ENCODE measurements at places on chromosomes 6 and 20.

DNA sequence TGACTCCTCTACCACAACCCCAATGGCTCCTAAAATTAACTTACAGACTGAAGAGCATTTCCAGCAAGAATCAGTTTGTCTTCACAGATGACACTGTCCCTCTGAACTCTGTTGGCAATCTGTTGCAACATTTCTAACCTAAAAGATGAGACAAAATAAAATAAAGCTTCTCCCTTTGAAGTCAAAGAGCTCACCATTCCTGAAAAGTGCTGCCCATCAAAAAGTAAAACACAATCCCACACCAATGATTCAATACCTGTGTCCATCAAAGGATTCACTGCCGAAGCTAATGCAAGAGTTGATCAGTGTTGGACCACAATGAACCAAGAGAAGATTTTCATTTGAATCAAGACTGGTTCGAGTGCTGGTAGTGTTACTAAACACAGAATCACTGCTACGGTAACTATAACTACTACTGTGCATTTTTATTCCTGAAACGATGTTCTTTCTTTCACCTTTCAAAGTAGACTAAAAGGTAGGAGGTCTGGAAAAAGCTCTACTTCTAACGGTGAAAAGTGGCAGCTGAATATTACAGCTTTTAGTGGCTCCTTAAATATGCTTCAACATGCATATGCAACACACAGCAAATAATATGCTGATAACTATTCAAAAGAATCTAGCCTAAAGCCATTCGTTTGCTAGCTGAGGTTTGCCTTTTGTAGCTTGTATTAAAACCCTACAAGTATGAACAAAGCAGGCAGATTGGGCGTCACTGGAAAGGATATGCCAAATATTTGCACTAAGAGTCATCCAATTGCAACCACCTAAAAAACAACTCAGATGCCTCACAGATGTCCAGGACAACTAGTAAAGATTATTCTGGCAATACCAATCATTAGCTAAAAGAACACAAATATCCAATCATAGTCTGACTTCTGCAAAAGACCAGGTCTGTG, at the start of gene DST:
Gene DST (minus strand): TSS at position 524 of the 896 bp plus-strand sequence.
- no peak for DNase-seq

- no peak for DNase-seq
These were observed 79.2 kb upstream of the CD93 start for GRCh38 chr20:23165307-23165750.

DNA sequence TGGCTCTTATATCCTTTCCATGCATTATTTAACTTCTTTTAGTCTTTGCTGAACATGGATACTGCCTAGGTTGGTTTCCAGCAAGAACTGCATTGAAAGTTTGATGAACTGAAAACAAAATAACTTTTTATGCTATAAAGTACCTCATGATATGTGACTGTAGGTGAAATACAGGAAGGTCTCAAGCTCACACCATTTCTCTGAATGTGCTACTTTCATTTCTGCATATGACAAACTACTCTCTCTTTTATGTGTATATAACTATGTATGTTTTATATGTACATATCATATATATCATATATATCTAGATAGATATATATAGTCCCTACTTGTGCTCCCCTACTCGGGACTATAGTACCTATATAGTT, 65.9 kb downstream of the AIG1 start:
- no peak for DNase-seq

- no peak for DNase-seq
These were observed 22.6 kb downstream of the B4GALT5 start for GRCh38 chr20:49690899-49691620.

DNA sequence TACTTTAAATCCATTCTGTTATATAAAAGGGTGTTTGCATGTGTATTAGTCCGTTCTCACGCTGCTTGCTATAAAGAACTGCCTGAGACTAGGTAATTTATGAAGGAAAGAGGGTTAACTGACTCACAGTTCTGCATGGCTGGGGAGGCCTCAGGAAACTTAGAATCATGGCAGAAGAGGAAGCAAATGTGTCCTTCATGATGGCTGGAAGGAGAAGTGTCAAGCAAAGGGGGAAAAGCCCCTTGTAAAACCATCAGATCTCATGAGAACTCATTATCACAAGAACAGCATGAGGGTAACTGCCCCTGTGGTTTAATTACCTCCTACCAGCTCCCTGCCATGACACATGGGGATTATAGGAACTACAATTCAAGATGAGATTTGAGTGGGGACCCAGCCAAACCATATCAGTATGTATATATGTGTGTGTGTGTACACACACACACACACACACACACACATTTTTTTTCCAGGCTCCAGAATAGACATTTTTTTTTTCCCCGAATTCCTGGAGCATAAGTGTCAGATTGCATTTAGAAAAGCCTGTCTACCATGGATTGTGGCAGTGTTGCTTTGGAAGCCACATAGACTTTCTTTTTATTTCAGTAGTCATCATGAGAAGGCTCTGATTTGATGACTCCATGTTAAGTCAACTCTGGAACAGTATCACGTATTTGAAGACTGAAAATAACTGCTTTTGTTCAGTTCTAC, 31.5 kb downstream of the KDM1B start:
- no peak for DNase-seq

DNA sequence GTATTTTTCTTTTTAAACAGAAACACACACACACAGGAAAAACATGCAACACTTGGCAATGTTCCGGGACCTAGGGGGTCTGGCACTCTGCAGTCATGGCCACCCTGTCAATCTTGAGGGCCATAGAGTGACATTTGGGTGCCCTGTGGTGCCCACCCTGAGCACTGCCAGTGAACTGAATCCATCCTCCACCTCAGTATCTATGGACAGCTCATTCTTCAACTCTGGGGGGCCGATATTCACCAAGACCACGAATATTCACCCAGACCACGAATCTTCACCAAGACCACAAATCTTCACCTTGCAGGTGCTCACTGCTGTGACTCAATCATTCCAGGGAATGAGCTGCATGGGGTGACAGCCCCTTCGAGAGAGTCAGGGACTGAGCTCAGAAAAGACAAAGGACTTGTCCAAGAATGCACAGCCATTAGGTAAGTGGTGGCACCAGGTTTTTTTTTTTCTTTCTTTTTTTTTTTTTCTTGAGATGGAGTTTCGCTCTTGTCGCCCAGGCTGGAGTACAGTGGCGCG, 19.1 kb downstream of the SNAI1 start:
- no peak for DNase-seq

DNA sequence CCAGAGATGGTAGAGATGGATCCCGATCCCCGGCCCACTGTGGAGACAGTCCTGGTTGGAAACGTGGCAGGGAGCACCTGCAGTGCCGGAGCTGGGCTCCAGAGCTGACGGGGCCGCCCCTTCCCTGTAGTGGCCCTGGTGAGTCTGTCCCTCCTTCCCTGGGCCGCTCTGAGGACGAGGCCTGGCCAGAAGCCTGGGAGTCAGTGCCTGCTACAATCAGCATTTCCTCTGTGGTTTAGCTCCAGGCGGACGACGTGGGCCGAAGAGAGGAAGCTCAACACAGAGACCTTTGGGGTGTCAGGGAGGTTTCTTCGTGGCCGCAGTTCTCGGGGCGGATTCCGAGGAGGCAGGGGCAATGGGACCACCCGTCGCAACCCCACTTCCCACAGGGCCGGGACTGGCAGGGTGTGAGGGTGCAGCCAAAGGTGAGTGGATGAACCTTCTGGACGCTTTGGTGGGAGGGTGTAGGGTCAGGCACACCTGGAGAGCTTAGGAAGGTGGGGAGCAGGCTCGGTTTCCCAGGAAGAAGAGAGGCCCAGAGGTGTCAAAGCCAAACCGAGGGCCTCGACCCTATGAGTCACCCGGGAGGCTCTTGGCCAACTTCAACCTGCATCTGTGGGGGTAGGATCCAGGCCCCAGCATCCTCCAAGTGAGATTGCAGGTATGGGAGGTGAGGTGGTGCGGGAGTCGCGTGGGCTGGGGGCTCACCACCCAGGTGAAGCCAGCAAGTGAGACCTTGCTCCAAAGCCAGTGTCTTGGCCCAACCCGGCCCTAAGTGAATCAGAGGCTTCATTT, 9.9 kb downstream of the PSMA7 start:
- no peak for DNase-seq

- DNase-seq: no peak
These were observed 50.0 kb downstream of the SOD2 start for GRCh38 chr6:159642995-159643394.

- no peak for DNase-seq
These were observed 56.5 kb upstream of the NRSN1 start for GRCh38 chr6:24069526-24069925.

DNA sequence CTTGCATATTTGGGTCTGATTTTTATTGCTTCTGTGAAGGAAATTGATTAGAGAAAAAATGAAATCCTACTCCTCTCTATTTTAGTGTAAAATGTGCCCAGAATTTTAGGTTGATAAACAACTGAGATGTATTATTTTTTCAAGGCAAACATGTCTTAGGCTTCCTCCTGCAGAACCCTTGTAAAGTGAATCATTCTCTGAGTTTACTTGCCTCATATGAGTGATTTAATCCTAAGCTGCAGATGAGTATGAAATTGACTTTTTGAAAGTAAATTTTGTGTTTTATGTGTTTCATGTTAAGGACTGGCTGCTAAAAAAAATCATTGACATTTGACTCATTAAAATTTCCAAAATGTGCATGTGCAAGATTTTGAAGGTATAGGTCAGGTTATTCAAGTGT, 138.5 kb upstream of the PHACTR1 start:
- DNase-seq: no peak

- DNase-seq: no peak
These were observed 168.5 kb upstream of the SIM1 start for GRCh38 chr6:100633096-100633777.

DNA sequence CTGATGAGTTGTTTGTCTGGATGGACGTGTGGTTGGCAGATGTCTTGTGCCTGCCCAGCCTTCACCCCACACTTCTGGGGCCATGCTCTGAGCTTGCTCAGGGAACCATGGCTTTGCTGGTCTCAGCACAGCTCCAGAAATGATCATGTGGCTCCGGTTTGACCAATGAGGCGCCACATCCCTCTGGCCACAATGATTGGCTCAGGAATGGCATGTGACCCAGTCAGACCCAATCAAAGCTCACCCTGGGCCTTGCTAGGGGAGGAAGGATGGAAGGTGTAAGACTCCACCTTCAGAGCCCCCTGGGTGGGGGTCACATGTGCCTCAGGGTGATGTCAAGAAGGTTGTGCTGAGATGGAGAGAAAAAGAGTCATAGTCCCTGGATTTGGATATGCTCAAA, 281.6 kb upstream of the SULF2 start:
- DNase-seq: no peak

DNA sequence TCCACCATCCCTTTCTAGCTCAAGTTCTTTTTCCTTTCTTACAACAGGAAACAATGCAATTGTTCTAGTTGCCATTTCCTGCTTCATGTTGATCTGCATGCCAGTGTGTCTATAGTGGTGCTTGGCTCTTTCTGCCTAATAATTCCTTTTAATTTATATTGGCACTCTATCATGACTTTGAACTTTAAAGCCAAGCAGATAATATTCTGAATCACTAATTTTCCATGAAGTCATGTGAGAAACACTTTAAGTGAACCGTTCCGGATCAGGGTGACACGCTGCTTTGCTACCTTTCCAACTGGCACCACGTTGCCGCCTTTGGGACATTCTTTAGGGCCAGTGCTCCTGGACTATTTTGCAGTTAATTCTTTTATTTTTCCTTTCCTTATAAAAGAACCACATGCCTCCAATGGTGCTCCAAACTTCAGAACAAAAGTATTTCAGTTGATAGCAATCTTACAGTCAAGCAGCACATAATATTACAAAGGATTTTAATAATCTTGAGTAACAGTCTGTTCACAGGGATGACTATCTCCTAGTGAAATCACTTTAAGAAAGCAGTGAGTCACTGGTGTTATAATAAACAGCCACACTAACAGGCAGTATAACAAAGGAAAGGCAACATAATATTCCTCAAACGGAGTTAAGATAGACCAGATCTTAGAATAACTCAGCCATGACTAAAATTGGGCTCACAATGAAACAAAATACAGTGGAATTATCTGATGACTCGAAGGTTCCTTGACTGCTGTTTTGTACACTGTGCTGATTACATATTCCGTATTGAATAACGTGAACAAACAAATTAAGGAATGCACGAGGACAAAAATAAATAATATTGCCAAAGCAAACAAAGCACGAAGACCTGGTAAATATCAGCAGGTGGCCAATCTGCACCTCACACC, 19.0 kb upstream of the BLOC1S5 start:
- DNase-seq: no peak

DNA sequence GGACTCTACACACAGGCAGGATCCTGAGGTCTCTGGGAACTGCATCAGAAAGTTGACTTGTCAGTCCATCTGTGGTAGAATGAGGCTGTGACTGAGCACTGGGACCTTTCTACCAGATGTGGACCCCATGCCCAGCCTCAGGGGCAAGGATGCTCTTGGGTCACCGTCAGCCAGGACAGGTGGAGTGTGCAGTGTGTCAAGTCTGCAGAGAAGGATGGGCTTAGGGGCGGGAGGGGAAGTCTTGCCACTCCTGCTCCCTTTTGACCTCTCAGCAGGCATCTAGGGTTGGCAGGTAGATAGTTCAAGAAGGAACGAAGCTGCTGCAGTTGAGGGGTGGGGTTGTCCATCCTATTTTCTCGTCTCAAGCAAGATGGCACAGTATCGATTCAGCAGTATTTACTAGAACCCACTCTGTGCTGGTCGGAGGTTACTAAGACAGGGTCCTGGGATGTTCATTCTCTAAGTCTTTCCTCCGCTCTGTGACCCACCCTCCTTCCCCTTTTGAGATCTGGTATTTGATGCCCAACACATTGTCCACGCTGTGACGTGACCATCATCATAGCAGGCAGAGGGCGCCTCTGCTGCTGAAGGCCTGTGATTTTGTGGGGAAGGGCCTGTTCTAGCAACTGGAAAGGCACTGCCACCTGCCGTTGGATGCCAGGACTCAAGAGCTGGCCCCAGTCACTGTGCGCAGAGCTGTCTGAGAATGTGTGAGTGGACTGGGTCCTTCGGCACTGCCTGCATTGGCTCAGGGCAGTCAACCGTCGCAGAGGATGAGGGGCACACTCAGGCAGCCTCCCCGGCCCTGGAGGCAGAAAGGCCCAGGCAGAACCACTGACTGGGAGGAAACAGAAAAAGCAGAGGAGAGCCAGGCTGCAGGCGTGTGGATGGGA, 23.2 kb downstream of the RBCK1 start:
- DNase-seq: no peak

DNA sequence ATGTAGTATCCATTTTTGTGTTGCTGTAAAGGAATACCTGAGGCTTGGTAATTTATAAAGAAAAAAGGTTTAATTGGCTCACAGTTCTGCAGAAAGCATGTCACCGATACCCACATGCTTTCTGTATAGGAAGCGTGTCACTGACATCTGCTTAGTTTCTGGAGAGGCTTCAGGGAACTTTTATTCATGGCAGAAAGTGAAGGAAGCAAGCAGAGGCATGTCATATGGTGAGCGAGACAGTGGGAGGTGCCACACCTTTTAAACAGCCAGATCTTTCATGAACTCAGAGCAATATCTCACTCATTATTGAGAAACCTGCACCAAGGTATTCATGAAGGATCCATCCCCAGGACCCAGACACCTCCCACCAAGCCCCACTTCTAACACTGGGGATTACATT, 3.5 kb downstream of the SUMO4 start:
- DNase-seq: no peak

DNA sequence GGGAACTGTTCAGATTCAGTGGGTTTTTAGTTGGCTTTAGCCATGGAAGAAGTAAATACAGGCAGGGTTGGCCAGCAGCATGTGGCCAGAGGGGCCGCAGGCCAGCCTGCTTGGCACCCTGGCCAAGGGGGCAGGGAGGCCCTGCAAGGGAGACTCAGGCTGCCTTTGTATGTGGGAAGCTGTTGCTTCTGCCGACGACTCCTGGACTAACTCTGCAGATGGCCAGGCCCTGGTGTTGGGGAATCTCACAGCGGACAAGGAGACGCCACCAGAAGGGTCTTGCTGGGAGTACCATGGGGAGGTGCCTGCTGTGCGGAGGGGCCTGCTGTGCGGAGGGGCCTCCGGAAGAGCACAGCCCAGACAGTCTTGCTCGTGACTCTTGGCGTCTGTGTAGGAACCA, 25.2 kb downstream of the PYGB start:
- no peak for DNase-seq

Measured in stimulated activated CD4-positive, alpha-beta T cell treated with anti-CD3 and anti-CD28 coated beads, TNF-alpha, amount 100 ng/mL, for 1 hour (primary cell).